ENCODE measurements at places on chromosomes 6 and 20.
A peak's percentile ranks its signal among the peaks of the same experiment; 100 is the strongest.

DNA sequence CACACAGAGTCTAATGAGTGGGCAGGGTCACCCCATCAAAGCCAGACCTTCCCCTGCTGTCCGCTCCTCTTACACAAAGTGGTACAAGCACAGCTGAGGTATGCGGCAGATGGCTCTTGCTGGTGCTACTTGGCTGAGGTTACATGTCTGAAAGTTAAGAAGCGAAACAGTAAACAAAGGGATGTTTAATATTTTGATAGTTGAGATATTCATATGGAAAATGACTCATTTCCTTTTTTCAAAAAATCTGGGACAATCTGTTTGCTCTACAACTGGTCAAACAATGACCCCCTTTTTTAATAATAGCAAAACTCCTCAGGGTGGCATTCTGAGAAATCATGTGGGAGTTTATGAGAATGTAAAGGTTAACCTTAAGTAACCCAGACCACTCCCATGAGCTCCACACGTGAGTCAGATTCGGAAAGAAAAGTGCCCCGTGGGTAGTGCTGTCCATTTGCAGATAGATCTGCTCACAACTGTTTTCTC lies 245.3 kb downstream of the TBXT start:
- DNase-seq, result no peak

DNA sequence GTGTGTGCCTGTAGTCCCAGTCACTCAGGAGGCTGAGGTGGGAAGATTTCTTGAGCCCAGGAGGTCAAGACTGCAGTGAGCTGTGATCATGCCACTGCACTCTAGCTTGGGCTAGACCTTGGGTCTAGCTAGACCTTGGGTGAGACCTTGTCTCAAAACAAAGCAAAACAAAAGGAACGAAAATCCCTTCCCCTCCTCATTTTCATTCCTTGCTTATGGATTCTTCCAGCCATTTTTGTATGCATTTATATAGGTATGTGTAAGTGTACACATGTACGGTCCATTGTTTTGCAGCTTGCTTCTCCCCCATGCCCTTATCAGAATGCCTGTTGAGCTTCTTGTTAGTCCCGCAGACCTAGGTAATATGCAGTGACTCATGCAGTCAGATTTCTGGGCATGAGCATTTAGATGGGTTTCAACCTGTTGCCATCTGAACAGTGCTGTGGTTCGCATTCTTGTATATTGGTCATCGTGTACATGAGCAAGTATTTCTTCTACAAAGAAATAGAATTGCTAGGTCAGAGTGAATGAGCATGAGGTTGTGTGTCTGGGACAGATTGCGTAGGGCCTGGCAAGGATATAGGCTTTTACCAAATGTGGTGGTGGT lies 73.2 kb downstream of the ATRN start:
- DNase-seq, result no peak

- no peak for DNase-seq
Observed at GRCh38 chr6:81876971-81877370, 124.5 kb upstream of the TENT5A start.

GRCh38 chr20:63529861-63530787 lies 7.1 kb downstream of the PTK6 start:
- DNase-seq, result no peak

- DNase-seq, result no peak
Observed at GRCh38 chr20:8148501-8148900, 16.4 kb downstream of the PLCB1 start.

- DNase-seq, result no peak
Observed at GRCh38 chr6:47307362-47308197, 2.1 kb downstream of the TNFRSF21 start.

DNA sequence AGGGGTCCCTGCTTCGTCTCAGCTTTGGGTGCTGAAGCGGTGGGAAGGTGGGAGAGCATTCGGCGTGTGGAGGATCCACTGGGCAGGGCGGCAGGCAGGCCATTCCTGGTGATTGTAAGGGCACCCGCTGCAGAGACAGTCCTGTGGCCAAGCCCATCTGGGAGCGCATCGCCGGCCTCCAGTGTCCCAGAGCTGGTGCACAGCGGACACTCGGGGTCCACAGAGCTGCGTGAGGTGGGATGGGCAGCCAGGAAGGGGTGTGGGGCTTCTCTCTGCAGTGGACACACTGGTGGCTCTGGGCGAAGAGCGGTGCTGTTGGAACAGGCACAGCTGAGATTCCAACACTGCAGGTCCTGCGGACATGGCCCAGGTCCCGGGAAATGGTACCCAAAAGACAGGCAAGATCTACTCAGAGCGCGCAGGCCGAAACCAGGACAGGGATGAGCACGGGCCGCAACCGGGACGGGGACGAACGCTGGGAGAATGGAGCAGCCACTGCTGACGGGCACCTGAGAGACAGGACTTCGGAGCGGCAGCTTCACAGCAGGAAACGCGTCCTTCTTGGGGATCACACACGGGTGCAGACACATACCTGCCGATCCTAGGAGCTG lies 188.2 kb downstream of the ERMARD start:
- no peak for DNase-seq

DNA sequence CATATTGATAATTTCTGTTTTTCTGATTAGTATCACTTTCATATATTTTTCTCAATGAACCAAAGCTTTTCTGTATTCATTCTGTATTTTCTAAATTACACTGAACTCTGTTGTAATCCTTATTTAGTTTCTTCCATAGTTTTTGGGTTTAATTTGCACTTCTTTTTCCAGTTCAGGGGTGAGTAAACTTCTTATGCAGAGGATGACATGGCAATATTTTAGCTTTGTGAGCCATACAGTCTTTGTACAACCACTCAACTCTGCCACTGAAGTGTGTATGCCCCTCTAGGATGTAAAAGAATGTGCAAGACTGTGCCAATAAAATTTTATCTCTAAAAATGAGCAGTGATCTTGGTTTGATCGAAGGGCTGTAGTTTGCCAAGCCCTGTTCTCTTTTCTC lies 239.0 kb upstream of the CITED2 start:
- DNase-seq, result no peak

- DNase-seq, result no peak
Observed at GRCh38 chr6:156832669-156833068, 55.5 kb downstream of the ARID1B start.

- no peak for DNase-seq
Observed at GRCh38 chr6:54428431-54428830, 120.2 kb downstream of the TINAG start.

GRCh38 chr6:167671977-167672687 lies 154.6 kb upstream of the AFDN start:
- DNase-seq, result no peak

- DNase-seq, result no peak
Observed at GRCh38 chr6:159838020-159838744, 38.1 kb downstream of the PNLDC1 start.

- DNase-seq, result no peak
Observed at GRCh38 chr20:19786311-19786710, 28.3 kb downstream of the RIN2 start.

DNA sequence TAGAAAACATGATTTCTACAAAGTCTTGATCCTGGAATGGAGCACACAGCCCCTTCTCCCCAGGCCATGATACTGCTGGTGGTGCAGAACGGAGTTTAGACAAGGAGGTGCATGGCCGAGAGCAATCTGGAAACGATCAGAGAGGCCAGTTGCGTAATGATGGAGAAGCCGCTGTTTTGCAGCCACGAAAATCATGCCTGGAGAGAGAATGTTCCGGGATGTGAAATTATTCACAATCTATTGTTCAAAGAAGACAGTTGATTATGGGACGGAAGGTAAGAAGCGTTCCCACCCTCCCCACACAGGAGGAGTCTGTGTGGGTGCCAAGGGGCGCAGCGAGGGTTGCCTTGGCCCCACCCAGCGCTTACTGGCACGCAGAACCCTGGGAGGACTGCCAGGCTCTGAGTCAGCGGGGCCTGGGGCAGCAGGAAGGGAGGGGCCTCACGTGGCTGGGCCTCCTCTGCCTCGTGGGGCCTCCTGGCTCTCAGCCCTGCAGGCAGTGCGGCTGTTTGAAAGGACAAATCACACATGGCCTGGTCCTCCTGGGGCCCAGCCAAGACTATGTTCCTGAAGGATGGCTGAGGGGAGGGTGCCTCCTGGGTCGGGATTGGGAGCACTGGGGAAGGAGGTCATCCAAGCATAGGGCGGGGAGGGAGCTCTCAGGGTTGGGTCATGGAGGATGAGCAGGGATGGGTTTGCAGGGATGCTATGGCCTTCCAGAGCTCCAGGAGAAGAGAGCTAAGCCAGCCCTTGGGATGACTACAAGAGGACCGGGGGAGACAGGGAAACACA lies 8.7 kb upstream of the AP5S1 start:
- peak; percentile 93 for DNase-seq

DNA sequence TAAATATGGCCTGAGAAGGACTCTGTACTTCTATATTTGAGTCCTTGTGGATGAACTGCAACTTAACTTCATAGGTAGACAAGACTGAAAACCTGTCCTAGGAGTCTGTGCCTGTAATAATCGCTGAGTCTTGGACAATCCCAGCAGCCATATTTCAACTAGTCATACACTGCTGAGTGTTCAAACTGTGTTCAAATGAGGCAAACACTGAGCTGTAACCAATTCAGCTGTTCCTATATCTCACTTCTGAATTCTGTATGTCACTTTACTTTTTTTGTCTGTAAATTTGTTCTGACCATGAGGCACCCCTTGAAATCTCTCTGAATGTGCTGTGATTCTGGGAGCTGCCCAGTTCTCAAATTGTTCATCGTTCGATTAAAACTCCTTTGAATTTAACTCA lies 72.4 kb downstream of the FOXF2 start:
- no peak for DNase-seq

DNA sequence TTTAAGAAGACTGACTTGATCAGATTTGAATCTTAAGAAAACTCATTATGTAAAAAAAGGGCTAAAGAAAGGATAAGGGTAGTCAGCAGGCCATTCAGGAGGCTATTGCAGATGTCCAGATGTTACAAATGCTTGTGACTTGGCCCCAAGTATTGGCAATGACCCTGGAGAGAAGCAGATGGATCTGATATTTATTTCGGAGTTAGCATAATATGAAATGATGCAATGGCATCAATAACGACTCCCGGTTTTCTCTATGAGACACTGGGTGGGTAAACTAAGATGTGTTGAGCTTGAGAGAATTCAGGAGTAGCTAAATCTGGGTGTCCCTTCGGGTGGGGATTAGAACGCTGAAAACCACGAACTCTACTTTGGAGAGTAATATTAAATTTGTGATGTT lies 149.7 kb downstream of the LAMA2 start:
- no peak for DNase-seq

DNA sequence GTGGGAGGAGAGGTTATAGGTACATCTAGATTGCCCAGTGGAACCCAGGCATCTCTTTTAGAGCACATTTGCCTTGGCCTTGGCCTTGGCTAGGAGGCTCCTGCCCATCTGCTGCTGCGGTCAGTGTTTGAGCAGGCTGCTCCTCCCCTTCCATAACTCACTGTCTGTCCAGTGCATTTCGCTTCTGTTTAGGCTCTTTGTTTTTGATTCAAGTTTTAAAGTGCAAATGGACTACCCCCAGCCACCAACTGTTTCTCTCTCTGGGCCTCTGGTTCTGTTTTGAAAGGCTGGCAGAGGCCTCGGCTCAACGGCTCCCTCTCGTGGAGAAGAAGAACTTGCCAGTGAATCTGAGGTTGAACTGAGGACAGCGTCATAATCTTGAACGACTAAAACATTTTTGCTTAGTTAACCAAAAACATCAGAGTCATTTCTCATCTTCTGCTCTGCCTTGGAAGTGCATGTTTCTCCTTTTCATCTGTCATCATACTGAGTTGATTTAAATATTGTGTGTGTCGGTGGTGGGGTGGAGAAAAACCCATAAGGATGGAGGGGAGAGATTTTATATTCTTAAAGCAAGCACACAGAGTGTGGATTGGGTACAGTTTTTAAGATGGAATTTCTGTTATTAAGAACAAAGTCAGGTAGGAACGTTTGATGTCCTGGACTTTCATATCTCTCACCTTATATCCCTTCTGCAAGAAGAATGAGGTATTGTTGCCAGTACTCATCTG lies 171.4 kb downstream of the DTNBP1 start:
- DNase-seq, result peak; percentile 78

DNA sequence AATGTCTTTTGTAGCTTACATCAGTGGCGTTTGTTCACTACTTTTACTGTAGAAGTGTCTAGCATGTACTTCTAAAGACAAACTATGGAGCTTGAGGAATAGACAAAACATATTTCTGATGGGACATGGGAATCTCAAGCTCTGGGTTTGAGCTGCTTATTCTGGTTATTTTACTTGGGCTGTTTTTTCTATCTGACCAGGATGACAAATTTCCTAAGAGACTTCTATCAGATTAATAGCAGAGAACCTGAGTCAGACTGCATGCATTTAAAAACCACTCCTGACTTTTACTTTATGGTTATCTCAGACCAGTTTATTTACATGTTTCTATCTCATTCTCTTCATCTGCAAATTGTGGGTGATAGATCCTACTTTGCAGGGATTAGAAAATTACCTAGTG lies 1282.3 kb upstream of the GJE1 start:
- no peak for DNase-seq

- peak; percentile 40 for DNase-seq
Observed at GRCh38 chr6:70166088-70166958, 136.6 kb downstream of the COL9A1 start.

DNA sequence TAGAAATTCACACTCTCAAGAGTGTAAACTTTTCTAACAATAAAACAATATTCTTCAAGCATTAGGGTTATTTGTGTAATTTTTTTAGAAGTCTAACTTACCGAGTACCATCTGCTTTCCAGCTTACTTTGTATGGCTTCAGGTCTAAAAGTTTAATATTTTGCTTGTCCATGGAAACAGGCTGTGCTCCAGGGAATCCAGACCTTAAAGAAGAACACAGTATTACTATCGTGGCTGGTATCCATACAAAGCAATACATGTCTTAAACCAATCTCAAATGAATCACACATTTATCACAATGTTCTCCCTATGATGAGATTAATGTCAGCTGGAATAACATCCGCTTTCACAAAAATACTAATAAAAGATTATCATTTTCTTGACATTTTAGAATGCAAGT lies 73.0 kb downstream of the RNGTT start:
- no peak for DNase-seq

DNA sequence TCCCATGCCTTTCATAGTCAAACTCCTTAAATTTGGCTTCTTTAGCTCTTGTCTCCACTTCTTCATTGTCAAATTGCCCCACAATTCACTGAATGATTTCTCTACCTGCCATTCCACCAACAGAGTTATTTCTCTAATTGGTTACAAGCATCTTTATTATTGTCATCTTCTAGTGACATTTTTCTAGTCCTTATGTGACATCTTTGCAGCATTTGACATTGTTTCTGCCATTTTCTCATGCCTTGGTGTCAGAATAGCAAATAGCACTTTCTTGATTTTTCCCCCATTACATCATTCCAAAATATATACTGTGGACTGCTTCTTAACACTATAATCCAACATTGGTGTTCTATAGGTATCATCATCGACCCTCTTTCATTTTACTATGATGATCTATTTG lies 137.7 kb upstream of the HDDC2 start:
- no peak for DNase-seq

Measured in activated T-cell treated with anti-CD3 and anti-CD28 coated beads, Interleukin-2, amount 50 U/mL, for 24 hours (primary cell).